Neural crest cell (in vitro differentiated cells): ENCODE measurements at places on chromosomes 13 and 19.

- DNase-seq = no peak
Measured at GRCh38 chr13:22789027-22789593, 391.7 kb upstream of the SGCG start.

DNA sequence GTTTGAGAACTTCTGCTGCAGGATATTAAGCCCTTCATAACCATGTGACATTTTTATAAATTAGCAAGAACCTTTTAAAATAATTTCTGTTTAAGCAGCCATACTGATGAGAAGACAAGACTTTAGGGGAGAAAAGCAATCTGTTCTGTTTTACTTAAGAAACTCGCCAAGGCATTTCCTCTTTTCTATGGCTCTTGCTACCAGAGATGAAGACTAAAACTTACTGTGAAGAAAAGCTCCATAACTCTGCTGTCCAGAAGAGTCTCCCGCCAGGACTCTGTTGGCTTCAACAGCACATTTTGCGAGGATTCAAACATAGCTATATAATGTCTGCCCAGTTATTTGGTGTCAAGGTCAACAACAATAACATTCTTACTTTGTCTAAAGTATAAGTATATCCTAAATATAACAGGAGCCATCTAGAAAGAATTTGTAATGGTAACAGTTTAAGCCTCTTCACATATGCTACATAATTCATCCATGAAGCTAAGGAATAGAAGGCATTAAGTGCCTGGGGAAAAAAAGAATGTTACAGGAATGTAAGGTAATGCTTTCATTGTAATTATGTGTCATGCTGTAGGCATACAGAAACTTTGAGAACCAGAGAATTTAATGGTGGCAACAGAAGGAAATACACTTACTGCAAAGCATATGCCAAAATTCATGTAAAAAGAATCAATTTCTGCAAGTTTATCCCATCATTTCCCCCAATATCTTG is 53.2 kb upstream of the EEF1AKMT1 start:
- DNase-seq = no peak

GRCh38 chr19:44617110-44617880 is 3.9 kb downstream of the IGSF23 start:
- DNase-seq = no peak

DNA sequence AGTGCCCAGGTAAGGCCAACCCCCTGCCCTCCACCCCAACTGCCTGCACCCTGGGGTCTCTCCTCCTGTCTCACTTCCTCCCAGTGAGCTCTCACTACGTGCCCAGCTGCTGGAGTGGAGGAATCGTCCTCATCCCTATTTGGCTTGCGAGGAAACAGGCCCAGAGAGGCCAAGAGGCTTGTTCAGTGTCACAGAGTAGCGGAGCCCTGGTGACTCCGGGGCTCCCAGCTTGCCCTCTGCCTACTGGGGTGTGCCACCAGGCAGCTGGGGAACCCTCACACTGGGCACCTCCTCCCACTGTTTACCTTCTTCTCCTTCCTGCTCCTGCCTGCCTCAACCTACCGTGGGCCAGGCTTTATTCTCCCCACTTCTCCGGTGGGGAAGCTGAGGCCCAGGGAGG is 5.6 kb downstream of the TMED1 start:
- DNase-seq = no peak

DNA sequence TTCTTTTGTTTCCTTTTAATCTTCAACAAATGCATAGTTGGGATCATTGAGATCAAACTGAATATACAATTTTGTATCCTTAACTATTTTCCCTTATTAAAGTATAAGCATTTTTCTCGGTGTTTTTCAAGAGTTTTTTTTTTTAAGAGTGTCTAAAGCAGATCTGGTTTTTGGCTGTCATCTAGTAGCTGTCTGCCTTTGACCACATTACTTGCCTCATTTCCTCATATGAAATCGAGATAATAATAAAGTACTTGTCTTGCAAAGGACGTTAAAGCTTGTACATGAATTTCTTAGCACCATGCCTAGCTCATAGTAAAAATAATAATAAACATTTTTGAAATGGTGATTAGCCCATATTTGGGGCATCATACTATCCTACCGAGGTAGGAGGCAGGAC is 121.2 kb downstream of the PDS5B start:
- no peak for DNase-seq

- no peak for DNase-seq
Measured at GRCh38 chr13:76715075-76715474, 171.1 kb downstream of the KCTD12 start.

- DNase-seq = no peak
Measured at GRCh38 chr19:7942981-7943443, 454 bp downstream of the TIMM44 start.

GRCh38 chr13:88429862-88430261 is 758.7 kb downstream of the SLITRK5 start:
- DNase-seq = no peak

DNA sequence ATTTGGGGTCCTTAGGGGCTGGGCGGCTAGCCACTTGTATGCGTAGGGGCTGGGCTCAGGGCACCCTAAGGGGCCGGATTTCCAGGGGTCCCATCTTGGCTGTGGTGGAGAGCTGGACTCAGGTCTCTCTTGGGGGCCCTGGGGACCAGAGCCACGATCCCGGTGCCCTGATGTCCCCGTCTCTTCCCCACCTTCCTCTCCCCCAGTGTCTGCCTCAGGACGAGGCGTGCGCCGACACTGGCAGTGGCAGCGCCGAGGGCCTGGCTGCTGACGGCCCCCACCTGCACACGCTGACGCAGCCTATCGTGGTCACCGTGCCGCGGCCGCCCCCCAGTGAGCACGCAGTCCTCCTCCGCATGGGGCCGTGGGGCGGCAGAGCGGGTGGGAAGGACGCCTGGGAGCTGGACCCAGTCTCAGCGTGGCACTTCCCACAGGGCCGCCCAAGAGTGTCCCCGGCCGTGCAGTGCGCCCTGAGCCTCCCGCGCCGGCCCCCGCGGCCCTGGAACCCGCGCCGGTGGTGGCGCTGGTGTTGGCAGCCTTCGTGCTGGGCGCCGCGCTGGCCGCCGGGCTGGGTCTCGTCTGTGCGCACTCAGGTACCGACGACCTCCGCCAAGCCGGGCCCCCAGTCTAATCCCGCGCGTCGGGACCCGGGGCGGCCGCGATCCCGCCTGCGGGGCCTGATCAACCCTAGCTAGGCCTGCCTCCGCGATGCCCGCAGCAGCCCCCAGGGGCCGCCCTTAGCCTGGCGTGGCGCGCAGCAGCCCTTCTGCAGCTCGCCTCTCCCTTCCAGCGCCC is 2.7 kb upstream of the SNAPC2 start:
- DNase-seq = peak; percentile 58

DNA sequence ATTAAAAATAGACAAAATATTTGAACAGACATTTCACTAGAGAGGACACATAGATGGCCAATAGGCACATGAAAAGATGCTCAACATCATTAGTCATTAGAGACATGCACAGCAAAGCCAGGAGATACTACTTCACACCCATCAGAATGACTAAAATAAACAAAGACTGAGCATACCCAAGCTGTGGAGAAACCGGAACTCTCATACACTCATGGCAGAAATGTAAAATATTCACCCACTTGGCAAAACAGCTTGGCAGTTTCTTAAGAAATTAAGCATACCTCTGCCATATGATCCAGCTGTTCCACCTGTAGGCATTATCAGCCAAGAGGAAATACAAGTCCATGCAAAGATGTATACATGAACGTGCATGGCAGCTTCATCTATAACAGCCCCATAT is 213.4 kb downstream of the TSHZ3 start:
- DNase-seq = no peak

GRCh38 chr13:94546061-94546839 is 49.7 kb downstream of the TGDS start:
- DNase-seq = no peak

DNA sequence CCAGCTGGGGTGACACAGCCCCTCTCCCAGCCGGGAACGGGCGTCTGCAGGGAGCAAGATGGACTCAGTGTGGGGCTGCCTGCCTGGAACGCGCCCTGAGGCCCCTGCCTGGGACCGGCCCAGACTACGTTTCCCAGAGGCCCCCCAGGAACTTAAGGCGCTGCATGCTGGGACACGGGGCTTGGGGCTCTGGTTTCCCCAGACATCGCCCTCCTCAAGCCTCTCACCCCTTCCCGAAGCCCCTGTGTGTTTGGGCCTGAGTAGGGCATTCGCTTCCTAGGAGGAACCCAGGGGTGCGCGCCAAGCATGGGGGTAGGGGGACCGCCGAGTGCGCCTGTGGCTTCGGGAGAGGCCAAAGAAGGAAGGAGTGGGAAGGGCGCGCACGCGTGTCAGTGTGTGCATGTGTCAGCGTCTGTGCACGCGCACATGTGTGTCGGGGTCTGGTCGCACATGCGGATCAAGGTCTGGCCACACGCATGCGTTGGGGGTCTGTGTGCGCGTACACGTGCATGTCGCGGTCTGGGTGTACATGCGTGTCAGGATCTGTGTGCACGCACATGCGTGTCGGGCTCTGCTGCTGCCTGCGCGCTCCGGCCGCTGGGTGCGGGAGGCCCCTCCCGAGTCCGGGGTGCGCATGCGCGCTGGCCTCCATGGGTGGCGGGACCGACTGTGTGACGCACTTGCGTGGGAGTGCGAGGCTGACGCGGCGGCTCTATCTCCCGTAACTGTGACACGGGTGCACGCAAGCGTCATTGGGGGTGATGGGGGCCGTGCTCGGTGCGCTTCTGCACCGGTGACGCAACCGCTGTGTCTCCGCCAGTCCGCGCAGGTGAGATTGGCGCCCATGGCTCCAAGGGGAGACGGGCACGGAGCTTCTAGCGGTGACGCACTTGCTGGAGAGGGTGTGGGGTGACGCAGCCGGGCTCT is 16.2 kb downstream of the ZNF331 start:
- DNase-seq = no peak

DNA sequence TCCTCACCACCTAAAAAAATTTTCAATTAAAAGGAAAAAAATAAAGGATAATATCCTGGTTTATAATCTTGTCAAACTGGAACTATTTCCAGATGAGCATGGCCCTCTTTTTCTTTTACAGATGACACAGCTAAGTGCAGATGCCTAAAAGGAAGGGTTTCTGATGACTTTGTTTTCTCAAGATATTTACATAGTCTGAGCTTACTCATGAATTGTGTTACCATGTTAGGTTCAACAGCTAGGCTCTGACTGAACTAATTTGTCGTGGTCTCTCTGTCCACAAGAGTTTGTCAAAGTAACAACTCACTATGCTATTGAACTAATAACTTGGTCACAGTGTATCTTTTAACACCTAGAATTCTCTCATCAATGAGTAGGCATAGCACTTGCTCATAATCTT is 780.8 kb downstream of the GPC5 start:
- DNase-seq = no peak

- DNase-seq = no peak
Measured at GRCh38 chr13:93562676-93563075, 336.1 kb downstream of the GPC6 start.

DNA sequence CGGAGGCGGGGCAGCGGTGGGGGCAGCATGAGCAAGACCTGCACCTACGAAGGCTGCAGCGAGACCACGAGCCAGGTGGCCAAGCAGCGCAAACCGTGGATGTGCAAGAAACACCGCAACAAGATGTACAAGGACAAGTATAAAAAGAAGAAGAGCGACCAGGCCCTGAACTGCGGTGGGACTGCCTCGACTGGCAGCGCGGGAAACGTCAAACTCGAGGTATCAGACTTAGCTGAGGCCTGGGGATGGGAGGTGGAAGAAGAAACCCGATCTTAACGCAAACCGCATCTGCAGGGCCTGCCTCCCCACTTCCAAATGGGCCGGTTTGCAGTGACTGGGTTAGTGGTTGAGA is 693 bp downstream of the RFXAP start:
- no peak for DNase-seq

DNA sequence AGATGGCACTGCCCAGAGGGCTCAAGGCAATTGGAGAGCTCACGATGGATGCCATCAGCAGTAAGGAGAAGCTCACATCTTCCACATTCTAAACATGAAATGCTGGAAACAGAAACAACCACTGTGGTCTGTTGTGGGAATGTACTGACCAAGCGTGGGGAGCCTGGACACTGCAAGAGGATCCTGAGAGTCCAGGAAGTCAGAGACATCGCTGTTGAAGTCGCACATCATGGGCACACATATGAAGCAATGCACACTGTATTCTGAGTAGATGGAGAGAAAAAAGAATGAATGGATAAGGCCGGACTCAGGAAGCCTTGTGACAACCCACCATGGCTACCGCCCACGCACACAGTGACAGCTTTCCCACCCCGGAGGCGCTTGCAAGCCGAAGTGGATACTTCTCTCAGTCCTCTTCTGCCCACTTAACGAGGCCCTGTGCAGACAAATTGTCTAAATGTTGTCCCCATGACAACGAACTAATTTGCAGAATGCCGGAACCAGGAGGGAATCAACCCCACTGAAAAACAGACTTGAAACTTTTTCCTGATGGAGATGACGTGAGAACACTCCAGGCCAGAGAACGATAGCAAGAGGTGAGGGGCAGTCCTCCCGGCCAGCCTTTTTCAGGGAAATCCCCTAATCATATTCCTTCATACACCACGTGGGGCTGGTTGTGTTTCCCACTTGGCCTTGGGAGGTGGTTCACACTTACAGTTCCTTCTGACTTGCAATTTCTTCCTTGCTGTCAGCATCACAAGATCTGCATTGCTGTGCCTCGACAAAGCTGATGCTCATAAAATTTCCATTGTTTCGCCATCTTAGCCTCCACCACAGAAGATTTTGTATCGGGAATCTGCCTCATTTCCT is 109.6 kb upstream of the SERP2 start:
- DNase-seq = no peak

GRCh38 chr19:50695251-50696093 is 24.1 kb downstream of the SHANK1 start:
- peak; percentile 64 for DNase-seq

DNA sequence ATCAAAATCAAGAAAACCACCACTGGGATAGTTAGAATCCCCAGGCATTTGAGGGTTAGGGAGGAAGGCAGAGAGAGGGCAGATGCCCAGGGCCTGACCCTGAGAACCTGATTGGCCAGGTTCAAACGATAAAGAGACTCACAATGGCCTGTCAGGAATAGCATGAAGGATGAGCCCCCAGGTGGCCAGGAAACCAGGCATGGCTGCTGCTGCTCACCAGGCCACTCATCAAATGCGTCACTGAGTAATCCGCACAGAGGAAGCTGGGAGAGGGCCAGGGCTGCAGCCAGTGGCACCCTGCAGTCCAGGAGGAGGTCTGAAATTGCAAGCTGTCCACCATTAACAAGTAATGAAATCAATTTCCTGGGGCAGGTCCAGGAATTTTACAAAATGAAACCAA is 111.3 kb downstream of the KATNAL1 start:
- DNase-seq = no peak
